CD4-positive, alpha-beta memory T cell (primary cell): ENCODE measurements at places on chromosomes 6 and 20.

DNA sequence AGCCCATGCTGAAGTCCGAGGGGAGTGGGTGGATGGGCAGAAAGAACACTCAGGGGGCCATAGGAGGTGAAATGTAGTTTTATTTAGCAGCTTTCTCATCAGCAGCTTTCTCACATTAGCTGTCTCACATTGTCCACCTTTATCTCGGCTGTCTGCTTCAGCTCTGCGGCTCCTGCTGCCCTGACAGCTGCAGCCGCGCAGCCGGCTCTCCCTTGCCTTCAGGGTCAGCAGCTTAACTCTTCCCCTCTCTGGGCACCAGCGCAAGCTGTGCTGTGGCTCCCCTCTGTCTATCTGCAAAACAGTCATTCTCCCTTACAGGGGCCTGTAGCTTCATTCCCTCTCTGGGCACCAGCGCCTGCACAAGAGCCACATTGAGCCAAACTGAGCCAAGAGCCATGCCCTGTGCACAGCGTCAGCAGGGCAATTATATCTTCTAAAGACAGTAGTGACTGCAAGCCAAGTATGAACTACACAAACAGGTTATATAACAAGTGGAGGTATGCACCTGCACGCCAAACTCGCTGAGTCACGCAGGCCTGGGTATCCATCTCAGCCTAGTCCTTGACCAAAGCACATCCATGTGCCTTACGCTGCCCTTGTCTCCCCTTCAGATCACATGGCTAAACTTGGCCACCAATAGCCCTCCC is 198.8 kb downstream of the EYA2 start:
- DNase-seq, result no peak

DNA sequence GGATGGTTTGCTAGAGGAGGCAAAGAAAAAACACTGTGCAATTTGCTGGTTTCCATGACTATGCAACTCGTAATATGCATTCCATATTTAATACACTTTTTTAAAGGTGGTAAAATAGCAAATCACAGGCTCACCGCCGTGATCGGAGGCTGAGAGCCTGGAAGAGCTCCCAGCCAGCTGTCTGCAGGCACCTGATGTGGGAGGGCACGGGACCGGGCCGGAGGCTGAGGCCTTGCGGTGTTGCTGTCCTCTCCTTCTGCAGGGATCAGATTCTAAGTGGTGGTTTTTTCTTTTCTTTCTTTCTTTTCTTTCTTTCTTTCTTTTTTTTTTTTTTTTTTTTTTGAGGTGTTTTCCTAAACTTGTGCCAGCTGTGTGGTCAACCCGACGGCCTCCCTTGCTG is 282.3 kb downstream of the CDH4 start:
- no peak for DNase-seq

DNA sequence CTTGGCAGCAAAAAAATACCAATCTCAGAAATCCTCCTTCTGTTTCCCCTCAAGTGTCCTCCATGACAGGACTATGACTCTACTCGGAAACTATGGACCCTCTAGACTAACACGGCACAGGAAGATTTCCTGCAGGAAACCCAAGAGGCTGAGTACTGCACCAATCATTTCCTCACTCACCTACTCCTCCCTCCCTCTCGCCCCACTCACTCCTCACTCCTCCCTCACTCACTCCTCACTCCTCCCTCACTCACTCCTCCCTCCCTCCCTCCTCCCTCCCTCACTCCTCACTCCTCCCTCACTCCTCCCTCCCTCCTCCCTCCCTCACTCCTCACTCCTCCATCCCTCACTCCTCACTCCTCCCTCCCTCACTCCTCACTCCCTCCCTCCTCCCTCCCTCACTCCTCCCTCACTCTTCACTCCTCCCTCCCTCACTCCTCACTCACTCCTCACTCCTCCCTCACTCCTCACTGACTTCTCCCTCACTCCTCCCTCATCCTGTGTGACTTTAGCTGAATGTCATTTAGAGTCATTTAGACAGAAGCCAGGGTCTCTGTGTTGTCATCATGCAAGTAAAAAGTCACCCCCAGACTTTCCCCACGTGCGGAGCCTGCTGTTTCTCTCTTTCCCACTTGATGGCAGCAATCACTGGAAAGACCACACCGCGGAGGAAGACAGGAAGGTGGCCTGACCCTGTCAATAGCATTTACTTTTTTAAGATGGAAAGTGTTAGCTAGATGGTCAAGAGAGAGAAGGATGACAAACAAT is 226.8 kb upstream of the PDE10A start:
- no peak for DNase-seq

- DNase-seq, result no peak
Measured at GRCh38 chr6:62367601-62368000, 81.6 kb upstream of the KHDRBS2 start.

GRCh38 chr6:131255434-131255833 is 120.2 kb downstream of the AKAP7 start:
- no peak for DNase-seq

GRCh38 chr6:108619431-108620197 is 58.9 kb downstream of the FOXO3 start:
- no peak for DNase-seq
